ENCODE measurements at places on chromosomes 7 and 10. TPM values are rescaled to one million over a fixed set of nuclear protein-coding genes. Genes with fewer than 3 reads are reported as not detected.
A peak's percentile ranks its signal among the peaks of the same experiment; 100 is the strongest.

DNA sequence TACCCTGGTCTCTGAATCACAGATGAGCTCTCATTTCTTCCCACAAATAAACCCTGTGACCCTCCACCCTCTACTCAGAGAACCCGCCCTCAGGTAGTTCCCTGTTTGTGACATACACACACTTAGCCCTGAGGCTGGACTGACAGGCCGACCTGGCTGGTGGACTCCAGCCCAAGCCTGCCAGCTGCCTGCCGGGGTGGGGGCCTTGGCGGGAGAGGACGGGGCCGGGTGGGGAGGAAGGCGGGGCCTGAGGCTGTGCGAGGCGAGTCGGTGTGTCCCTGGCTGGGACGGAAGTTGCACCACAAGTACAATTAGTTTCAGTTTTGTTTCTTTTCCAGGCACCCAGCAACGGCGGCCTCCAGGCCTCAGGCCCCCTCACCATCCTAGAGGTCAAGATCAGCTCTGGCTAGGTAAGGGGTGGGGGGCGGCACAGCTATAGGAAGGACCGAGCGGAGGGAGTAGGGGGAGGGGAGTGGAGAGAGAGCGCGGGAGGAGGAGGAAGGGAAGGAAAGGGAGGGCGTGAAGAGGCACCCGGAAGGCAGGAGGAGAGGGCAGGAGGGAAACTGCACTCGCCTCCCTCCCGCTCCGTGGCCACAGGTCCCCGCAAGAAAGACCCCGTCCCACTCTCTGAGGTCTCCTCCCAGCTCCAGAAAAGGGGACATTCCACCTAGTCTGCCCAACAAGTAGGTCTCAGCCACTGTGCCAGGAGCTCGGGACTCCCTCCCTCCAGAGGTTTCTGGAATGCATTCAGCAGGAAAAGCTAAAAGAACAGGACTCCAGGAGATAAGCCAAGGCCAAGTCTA, at the start of gene TRIM56:
Gene TRIM56 (plus strand): TSS at position 320 of the 803 bp plus-strand sequence. CDS start 1,832 bp downstream, outside the sequence.
- H3K4me1 ChIP-seq, result peaks cover 10% of the 10 kb centered on the region
- no peaks in the 10 kb centered on the region for H3K27me3 ChIP-seq
- peak within 1 kb of the TSS; percentile 97 for H3K27ac ChIP-seq

- no peak for DNase-seq
- no peaks in the 10 kb centered on the region for H3K4me1 ChIP-seq
- H3K36me3 ChIP-seq, result no peaks in the 10 kb centered on the region
- no peak overlapping the region for H3K27ac ChIP-seq
Observed at GRCh38 chr7:129989466-129989865, 36.7 kb upstream of the UBE2H start.

DNA sequence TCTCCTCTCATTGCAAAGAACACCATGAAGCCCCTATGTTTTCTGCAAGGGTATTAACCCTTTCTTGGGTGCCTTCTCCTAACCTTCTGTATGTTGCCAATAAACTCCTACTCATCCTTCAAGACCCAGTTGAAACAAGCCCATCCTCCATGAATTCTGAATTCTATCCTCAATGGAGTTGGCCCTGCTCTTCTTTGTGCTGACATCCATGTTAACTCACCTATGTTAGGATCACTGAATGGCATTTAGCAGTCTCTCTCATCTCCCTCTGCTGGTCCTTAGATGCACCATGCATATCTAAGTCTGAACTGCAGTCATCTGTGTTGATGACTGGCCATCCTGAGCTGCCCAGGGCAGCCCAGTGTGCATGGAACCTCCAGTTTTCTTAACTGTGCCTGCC, 129.8 kb downstream of the BUB3 start:
- no peaks in the 10 kb centered on the region for H3K4me1 ChIP-seq
- H3K4me3 ChIP-seq, result no peak overlapping the region
- no peaks in the 10 kb centered on the region for H3K27me3 ChIP-seq
- DNase-seq, result no peak

The CDK1 gene
- 0.50 TPM for total RNA-seq

The PIP gene
- not detected for total RNA-seq

GRCh38 chr10:104351061-104351702, 2.5 kb upstream of the CFAP58 start:
- no peak overlapping the region for H3K27ac ChIP-seq
- no peak for DNase-seq
- no peaks in the 10 kb centered on the region for H3K36me3 ChIP-seq
- no peaks in the 10 kb centered on the region for H3K27me3 ChIP-seq

DNA sequence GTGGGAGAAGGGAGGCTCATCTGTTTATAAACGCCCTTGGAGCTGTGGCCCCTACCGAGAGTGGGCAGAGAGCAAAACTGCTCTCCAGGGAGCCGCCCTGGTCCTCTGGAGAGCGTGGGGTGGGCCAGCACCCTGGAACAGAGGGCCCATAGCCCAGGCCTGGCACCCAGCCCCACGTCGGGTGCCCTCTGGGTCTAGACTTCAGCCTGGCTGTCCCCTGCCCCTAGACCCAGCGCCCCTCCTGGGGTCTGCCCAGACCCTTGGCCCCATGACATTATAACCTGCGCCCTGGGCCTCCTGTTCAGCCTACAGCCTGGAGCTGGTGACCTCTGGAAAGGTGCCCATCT, 24.7 kb downstream of the GET4 start:
- H3K4me3 ChIP-seq, result no peak overlapping the region
- H3K4me1 ChIP-seq, result no peaks in the 10 kb centered on the region
- H3K36me3 ChIP-seq, result peaks cover 35% of the 10 kb centered on the region
- H3K27me3 ChIP-seq, result no peaks in the 10 kb centered on the region
- H3K27ac ChIP-seq, result no peak overlapping the region
- DNase-seq, result no peak

DNA sequence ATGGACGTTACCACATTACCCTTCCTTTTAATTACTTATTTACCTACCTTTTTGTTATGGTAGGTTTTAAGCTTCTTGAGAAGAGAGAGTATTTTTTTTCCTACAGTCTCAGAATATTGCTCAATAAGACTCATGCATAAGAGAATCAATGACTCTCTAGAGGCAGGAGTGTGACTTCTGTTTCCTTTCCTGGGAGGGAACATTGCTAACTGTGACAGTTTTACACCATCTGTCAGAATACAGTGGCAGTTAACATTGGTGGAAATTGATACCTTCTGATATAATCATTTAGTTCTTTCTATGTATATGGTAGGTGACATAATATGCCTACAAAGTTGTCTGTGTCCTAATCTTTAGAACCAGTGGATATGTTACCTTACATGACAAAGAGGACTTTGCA, 348.7 kb upstream of the POT1 start:
- H3K4me1 ChIP-seq, result no peaks in the 10 kb centered on the region
- no peaks in the 10 kb centered on the region for H3K36me3 ChIP-seq
- no peak for DNase-seq
- H3K27me3 ChIP-seq, result no peaks in the 10 kb centered on the region
- H3K4me3 ChIP-seq, result no peak overlapping the region

The OGA gene
- 338 TPM for total RNA-seq

DNA sequence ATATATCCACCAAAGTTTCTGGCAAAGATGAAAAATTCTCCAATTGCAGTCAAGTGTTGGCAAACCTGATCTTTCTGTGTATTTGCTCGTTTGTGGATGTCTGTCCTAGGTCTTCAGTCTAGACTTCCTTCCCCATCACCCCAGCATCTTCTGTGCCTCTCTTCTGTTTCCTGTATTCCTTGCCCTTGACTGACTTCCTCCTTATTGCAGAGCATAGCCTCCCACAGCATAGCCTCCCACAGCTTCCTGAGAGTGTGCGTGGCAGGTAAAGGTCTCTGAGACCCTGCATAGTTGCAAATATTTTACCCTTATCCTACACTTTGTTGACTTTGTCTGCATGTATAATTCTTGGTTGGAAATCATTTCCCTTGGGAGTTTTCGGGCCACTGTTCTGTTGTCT, 18.4 kb downstream of the SLC18A2 start:
- no peaks in the 10 kb centered on the region for H3K27me3 ChIP-seq
- no peak overlapping the region for H3K27ac ChIP-seq
- no peaks in the 10 kb centered on the region for H3K4me1 ChIP-seq
- H3K36me3 ChIP-seq, result no peaks in the 10 kb centered on the region

GRCh38 chr7:157480371-157481050, 143.7 kb downstream of the DNAJB6 start:
- H3K4me1 ChIP-seq, result peaks cover 17% of the 10 kb centered on the region
- no peak overlapping the region for H3K27ac ChIP-seq
- no peaks in the 10 kb centered on the region for H3K27me3 ChIP-seq
- H3K36me3 ChIP-seq, result no peaks in the 10 kb centered on the region
- no peak for DNase-seq

The GBF1 gene
- 37.8 TPM for total RNA-seq

The GRID1 gene
- total RNA-seq, result not detected

- H3K4me1 ChIP-seq, result peaks cover 3% of the 10 kb centered on the region
- DNase-seq, result no peak
- no peak overlapping the region for H3K4me3 ChIP-seq
- no peak overlapping the region for H3K27ac ChIP-seq
- H3K36me3 ChIP-seq, result no peaks in the 10 kb centered on the region
- H3K27me3 ChIP-seq, result no peaks in the 10 kb centered on the region
Observed at GRCh38 chr7:150969475-150969874, 8.6 kb downstream of the KCNH2 start.

The GCK gene
- total RNA-seq, result 0.43 TPM
